ENCODE measurements at places on chromosomes 4 and X. TPM values are rescaled to one million over a fixed set of nuclear protein-coding genes. Genes with fewer than 3 reads are reported as not detected.

- DNase-seq = no peak
These were observed 210.4 kb downstream of the MID1IP1 start for GRCh38 chrX:39011454-39012221.

DNA sequence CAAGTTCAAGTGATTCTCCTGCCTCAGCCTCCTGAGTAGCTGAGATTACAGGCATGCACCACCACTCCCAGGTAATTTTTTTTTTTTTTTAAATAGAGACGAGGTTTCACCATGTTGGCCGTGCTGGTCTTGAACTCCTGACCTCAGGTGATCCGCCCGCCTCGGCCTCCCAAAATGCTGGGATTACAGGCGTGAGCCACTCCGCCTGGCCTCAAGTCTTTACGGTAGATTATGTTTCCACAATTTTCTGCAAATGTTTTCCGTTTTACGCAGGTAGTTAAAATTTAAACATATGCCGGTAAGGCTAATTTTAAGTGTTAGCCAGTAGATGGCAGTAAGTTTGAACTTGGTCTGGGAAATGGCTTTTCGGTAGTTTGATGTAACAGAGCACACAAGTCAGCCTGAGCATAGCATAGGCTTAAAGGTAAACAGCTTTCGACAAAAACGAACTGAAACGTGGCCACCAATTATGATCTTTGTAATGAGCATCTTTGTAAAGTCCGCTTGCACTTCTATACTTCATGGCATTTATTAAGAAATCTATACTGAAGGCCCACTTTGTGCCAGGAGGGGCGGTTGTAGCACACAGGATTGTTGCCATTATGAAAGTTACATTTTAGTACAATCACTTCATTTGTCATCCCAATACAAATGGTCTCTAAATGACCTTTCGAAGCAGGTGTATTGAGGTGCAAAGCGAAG, 31.1 kb downstream of the CCKAR start:
- DNase-seq = peak; percentile 69

DNA sequence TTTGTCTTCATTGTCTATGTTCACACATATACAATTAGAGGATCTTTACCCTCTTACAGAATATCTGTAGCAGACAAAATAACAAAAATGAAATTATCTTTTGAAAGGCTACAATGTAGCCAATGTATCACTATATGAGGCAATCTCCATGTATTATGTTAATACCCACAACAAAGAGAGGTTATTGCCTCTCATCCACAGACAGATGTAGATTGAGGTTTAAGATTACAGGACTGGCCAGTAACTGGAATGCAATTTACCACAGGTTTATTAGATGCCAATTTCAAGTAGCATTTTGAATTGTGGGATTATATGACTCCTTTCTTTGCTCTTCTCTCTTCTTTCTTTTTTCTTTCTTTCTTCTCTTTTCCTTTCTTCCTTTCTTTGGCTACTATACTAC, 242.6 kb downstream of the ANKRD50 start:
- DNase-seq = no peak

DNA sequence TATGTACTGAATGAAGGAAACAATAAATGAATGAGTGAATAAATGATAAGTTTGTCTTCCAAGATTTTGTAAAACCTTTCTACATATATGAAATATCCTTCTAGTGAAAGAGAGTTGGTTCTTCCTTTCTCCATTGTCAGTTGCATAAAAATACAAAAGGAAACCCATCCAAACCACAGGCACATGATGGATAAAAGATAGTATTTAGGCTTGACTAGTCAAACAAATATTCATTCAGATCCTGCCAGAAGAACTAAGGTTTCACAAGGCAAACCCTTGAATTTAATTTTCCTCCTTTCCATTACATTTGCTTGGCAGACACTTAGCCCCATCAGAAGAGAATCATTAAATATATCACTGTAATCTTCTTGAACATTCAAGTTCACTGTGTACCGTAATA, 208.4 kb downstream of the COL25A1 start:
- no peak for DNase-seq

Gene PDLIM3
- polyA plus RNA-seq = 498 TPM

Gene PPID
- polyA plus RNA-seq = 51.8 TPM

Gene JCHAIN
- 1.8 TPM for polyA plus RNA-seq

Gene SHOX
- polyA plus RNA-seq = 0.61 TPM

Data from muscle of back (tissue), 13 donors.